ENCODE measurements at places on chromosomes 4 and X.
A peak's percentile ranks its signal among the peaks of the same experiment; 100 is the strongest.

GRCh38 chrX:30597216-30598012, 19.8 kb upstream of the TASL start:
- peak; percentile 62 for DNase-seq

GRCh38 chrX:53440621-53441517, 6.7 kb upstream of the HSD17B10 start:
- DNase-seq = peak; percentile 76

- no peak for DNase-seq
These were observed 957.9 kb upstream of the PRKX start for GRCh38 chrX:4671344-4671743.

DNA sequence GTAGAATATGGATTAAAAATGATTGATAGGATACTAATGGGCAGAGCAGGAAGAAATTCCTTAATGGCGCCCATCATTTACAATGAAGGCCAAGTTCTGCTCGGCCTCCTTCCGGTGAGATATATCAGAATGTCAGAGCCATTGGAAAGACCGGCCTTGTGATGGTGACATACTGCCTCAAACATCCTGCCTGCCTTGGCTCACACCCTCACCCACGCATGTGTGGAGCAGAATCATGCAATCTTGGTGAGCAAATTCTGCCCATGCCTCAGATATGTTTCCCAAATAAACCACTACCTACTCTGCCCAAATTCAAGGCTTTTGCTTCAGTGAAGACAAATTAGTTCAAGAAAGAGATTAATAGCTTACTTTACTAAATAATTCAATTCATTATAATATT, 163.3 kb downstream of the MID1 start:
- DNase-seq = peak; percentile 33

DNA sequence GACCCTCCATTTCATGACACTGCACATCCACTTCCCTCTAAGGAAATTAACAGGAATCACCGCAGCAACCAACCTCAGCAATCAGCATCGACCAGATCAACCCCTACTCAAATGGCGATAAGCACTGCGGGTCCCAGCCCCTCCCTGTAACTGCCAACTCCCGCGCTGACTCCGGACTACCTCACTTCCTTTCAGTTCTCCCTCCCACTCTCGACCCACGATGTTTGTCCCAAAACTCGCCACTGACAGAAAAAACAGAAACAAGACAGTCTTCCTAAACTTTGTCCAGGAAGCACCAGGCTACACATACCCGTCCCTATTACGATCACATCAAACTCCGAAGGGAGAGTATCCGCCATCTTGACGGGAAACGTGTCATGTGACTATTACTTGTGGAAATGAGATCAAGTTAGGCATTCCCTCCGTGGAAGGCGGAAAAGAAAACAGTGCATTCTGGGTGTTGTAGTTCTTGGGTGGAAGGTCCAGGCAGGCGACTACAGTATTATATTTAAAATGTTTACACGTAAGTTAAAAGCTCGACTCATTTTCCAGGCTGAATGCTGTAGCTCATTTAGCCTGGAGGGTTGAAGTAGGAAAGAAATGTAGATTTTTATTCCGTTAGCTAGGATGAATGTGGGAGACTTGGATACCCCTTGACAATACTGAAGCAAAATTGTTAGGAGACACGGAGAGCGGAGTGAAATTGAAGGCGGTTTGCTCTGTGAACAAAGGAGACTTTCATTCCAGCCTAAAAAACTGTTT, at the start of gene CHM:
CHM (minus strand) TSS at position 385 of the 762 bp plus-strand sequence; CDS start at position 359, 26 bp downstream.
- DNase-seq = peak; percentile 85

DNA sequence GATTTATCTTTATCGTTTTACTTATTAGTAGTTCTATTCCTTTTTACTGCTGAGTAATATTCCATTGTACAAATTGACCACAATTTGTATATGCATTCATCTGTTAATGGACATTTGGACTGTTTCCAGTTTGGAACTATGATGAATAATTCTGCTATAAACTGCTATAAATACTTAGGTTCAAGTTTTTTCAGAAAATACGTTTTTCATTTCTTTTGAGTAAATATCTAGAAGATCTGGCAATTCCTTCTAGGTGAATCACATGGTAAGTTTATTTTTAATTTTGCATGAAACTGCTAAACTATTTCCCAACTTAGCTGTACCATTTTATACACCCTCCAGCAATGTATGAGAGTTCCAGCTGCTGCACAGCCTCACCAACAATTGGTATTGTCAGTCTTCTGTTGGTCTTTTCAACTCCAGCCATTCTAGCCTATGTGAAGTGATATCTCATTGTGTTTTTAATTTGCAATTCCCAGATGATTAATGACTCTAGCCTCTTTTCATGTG, 22.2 kb downstream of the LIN54 start:
- no peak for DNase-seq

DNA sequence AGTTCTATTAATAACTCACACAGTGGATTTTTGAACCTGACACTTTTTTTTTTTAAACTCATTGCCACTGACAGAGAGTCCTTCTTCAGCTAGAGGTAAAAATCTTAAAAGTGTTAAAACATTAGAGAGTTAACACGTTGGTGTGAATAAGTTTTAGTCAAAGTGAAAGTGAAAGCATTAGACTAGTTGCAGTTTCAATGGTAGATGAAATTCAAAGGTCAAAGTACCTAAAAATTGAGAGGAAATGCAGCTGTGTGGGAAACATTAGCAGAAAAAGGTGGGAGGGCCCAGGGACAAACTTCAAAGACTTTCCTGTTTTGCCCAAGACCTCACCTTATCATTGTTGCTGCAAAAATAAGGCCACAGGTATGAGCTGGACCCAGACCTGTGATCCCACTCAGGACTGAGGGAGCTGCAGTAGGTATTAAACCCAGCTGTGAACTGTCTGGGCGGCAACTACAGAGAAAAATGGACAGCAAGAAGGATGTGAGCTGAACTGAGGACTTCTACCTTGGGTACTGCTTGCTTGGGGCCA, 17.6 kb upstream of the GABRA4 start:
- DNase-seq = no peak

DNA sequence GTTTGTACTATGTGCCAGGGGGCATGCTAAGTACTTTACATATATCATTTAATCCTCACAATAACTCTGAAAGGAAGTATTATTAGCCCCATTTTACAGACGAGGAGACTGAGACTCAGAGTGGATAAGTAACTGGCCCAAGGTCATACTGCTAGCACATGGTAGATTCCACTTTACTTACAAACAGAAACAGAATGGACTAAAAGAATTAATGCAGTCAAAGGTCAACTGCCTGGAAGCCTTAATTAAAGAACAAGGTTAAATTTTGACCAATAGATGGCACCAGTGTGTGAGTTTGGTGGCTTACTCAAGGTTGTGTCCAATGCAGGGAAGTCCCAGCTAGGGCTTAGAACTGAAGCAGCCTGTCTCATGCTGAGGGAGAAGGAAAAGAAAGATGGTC, 4.7 kb downstream of the RIPPLY1 start:
- peak; percentile 72 for DNase-seq

GRCh38 chr4:87982446-87983010, 7.0 kb downstream of the SPP1 start:
- no peak for DNase-seq

GRCh38 chr4:69489856-69490255, 5.8 kb downstream of the UGT2B4 start:
- no peak for DNase-seq

- DNase-seq = no peak
These were observed 120.6 kb upstream of the LNX1 start for GRCh38 chr4:53711926-53712325.

- DNase-seq = no peak
These were observed 41.6 kb downstream of the TMEM165 start for GRCh38 chr4:55437356-55437796.

DNA sequence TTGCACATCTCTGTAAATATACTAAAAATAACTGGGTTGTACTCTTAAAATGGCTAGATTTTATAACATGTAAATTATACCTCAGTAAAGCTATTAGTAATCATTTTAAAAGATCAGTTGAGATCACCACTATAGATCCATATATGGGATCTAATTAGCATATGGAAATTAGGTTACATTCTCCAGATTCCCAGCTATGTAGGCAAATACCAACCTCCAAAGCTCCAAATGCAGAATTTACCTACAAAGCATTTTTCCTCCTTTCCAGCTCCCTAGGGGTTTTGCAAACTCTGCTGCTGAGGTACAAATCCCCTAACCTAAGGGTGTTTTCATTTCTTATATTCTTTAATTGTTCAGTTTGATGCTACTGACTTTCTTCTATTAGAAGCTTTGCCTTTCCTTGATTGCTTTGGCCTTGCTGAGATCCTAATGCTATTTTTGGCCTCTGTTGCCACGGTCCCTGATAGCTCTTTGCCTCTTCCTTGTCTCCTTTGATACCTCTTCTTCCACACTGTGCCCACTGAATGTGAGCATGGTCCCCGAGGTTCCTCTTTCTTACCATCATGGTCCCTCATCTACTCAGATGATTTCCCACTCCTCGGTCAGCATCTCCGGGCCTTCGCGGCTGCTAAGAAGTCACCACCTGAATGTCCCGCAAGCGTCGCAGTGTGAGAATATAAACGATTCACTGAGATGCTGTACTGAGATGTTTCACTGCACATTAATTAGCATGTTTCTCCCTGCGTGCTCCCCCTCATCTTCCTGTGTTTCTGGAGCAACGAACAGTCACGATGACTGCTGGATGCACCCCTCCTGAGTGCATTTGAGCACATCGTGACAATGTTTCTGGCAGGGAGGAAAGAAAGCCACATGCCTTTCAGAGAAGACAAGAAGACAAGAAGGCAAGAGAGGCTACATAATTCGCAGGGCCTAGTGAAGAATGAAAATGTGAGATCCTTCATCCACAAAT, 23.8 kb downstream of the ENPP6 start:
- DNase-seq = no peak

DNA sequence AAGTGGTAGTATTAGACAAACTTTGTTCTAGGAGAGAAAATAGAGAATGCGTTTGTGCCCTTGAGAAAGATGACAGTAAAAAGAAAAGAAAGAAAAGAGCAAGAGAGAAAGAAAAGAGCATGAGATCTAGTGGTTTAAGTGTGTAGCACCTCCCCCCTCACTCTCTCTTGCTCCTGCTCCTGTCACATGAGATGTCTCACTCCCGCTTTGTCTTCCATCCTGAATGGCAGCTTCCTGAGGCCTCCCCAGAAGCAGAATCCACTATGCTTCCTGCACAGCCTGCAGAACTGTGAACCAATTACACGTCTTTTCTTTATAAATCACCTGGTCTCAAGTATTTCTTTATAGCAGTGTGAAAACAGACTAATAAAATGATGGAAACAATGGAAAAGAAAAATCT, 499.6 kb downstream of the ACTRT1 start:
- DNase-seq = no peak

DNA sequence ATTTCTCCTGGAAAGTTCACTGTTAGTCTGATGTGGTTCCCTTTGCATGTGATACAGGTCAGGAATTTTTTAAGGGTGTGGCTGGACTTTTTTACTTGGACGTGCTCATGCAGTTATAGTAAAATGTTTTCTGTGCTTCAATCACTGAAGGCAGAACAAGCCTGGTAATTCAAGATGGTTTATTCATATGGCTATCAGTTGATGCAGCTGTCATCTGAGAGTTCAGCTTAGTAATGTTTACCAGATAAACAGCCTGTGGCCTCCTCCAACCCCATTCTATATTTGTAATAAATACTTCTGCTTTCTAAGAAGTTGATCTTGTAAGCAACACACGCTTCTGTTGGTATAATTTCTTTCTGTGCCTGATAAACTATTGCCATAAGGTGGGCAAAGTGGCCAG, 2105.9 kb downstream of the ARAP2 start:
- DNase-seq = no peak

GRCh38 chr4:111937368-111937767, 207.9 kb upstream of the FAM241A start:
- DNase-seq = no peak

- DNase-seq = no peak
These were observed 161.8 kb downstream of the FAM47A start for GRCh38 chrX:33970028-33970967.

GRCh38 chrX:1453395-1453783, 680 bp upstream of the ASMTL start:
- DNase-seq = no peak

DNA sequence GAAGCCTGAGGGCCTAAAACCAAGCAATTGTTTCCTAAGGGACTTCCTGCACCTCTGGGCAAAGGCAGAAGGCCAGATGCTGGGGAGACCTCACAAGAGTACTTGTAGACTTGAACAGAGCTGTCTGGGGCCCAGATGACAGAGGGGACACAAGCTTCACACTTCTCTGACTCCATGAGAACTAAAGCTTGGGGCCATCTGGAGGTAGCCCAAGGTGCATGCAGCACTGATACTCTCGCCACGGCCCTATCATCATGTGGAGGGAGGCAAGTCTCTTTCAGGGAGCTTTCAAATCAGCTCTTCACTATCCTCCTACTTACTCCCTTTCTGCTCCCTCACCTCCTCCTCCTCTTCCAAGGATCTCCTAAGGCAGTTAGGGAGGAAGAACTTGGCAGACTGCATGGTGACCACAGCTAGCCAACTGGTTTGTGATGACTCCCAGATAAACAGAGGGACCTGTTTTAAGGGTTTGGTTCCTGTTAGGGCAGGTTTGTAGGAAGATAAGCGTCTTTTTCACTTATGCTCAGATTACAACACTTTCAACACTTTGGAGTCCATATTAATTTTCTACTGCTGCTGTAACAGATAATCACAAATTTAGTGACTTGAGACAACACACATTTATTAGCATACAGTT, 23.8 kb downstream of the MSL3 start:
- no peak for DNase-seq

DNA sequence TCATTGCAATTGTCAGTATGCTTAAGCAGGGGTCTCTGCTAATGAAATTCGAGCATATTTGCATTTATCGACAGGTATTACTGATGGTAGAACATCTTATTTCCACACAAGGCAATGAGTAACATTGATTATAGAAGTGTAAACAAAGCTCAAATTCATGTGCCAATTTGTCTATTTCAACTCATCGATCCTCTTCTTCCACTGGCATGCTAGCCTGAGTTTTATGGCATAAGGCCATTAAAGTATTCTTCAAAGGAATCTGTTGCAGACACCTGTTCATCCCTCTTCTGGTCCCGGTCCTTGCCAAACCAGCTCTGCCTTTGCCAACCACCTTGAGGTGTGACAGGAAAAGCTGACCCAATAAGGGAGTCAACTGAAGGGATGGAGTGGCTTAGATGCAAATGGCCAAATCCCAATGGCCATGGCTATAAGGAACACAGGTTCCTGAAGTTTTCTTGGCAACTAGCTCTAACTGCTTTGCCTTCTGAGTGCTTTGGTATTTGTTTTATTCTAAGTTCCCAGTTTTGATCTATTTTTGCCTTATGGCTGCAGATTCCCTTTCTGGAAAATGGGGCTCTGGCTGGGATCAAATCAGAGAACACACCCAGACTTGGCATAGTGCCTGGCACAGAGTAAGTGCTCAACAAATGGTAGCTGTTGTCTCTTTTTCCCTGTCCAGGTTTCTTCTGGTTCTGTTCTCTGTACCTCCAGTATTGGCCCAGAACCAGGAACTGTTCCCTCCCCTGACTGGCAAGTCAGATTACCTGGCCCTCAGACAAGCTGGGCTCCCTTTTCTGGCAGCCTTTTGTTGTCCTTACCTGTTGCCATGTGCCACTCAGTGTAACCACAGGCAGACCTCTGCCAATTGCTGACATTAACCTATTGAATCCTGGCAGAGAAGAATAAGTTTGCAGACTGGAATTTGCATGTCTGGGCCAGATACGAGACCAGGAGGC, 63.1 kb downstream of the RTL9 start:
- DNase-seq = no peak

Measured in suppressor macrophage treated with lipopolysaccharide for 1 hour (primary cell).